ENCODE measurements at places on chromosomes 12 and 14.

DNA sequence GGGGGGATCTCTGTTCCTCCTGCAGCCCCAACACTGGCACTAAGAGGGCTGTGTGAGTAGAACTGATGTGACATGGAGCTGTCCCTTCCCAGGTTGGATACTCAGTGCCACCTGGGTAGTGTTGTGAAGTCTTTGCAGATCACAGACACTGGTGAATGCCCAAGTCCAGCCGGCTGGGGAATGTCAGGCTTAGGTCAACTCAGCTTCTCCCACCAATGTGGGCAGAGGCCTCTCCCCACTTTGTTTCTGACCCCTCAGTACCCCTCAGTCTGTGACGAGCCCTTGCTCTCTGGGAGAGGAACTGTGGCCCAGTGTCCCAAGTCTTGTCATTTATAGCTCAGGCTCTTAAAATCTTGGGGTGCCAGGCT is 11.3 kb downstream of the SLC25A29 start:
- no peak for DNase-seq

GRCh38 chr12:48924617-48925303 is 532 bp downstream of the FKBP11 start:
- DNase-seq: no peak

- DNase-seq: no peak
These were observed 10.9 kb upstream of the CPM start for GRCh38 chr12:68943848-68944247.

DNA sequence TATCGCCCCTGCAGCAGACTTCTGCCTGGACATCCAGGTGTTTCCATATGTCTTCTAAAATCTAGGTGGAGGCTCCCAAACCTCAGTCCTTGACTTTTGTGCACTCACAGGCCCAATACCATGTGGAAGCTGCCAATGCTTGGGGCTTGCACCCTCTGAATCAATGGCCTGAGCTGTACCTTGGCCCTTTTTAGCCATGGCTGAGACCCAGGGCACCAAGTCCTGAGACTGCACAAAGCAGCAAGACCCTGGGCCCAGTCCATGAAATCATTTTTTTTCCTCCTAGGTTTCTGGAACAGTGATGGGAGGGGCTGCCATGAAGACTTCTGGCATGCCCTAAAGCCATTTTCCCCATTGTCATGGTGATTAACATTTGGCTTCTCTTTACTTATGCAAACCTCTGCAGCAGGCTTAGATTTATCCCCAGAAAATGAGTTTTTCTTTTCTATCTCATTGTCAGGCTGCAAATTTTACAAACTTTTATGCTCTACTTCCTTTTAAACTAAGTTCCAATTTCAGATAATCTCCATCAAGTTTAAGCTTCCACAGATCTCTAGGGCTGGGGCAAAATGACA is 1445.8 kb upstream of the FLRT2 start:
- no peak for DNase-seq

- no peak for DNase-seq
These were observed 86.1 kb upstream of the CNOT2 start for GRCh38 chr12:70157099-70157498.

DNA sequence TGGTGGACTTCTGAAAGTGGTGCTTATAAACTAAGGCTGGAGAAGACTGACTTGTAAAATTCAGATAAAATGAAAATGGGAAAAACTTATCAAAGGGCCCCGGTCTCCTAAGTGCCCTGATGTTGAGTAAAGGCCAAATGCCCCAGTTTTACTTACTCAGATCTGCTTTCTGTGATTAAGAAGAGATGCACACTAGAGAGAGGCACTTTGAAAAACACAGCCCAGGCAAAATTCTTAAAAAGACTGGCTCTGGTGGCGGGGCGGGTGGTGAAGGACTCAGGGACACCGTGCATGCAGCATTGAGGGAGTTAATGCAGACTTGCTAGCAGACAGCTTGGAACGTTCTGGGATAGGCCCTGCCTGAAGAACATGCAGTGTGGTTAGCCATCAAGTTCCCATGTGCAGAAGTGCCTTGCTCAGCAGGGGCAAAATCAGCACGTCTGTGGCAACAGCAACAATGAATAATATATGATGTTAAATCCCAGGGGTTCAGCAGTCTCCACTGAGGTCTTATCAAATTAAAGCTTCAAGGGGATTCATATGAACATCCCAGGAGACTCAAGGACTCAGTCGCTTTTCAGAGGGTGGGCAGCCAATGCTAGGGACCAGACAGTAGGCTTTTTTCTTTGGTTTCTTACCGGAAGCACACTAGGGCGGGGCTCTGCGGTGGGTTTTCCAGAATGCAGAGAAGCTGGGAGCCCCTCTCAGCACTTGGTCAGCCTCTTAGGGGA is 105.0 kb downstream of the DAD1 start:
- DNase-seq: no peak

DNA sequence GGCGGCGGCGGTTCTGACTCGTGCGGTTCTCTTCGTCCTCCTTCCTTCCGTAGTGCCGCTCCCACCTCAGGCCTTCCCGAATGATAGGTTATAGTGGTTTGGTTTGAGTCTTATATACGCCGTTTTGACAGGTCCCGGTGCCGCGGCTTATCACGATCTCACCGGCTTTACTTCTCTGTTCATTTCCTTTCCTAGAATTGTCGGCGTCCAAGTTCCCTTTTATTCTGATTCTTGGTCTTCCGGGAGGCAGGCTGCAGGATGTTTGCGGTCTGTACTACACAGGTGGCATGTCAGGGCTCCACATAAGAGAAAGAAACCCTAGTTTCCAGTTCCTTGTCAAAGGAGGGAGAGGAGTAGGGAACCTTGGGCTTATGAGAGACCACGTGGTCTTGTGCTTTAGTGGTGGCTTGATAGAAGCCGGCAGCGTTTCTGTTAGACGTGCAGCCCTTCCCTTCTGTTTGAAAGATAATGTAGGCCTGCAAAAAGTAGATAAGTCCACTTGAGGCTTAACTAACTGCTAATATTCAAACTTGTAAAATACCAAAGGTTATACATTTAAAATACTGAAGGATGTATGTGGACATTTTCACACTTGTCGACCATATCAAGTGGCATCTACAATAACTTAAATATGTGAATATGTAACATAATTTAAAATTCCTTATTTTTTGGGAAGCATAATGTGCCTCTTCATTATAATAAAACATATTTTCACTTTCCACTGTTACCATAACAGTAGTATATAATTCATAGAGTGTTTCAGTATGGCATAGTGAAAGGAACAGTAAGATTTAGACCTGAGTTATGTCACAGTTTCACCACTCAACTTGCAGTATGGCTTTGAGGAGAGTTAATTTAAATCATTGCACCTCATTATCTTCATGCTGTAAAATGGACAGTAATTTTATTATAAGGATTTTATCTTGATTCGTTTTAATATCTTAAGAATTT is 804 bp downstream of the USP15 start:
- DNase-seq: peak; percentile 64

DNA sequence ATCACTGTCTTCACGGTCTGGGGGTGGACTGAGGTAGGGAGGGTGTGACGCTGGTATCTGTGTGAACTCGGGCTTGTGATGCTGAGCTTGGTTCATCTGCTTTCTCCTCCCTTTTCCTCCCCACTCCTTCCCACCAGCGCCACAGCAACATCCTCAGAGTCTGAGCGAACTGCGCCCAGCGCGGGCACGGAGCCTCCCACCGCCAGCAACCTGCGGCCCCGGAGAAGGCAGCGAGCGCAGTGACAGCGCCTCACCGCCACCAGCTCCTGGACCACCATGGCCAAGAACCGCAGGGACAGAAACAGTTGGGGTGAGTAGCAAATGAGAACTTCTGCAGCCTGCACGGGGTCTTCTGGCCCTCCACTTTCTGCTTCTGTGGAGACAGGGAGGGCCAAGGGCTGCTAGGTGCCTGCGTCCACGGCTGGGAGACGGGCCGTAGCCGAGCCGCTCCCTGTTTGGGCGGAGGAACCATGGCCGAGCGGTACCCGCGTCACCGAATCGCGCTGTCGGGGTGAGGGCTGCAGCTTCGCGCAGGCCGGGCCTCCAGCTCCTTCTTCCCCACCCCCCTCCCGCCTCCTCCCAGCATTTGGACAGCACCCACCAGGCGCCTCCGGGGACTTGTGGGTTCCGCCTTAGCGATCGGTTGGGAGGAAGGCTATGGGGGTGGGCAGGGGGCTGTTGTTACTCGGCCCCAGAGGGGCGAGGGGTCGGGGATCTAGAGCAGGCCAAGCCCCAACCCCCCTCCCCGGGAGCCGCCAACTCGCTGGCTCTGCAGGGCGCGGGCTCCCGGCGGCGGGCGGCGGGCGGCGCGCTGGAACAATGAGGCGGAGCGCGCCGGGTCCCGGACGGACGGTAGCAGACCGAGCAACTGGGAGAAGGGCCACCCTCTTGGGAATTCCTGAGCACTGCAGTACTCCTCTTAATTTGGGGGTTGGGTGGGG is at the start of gene ATL1:
Gene ATL1 (plus strand): TSS at position 156 of the 941 bp plus-strand sequence. CDS start 121 bp downstream, at position 277.
- peak; percentile 84 for DNase-seq

DNA sequence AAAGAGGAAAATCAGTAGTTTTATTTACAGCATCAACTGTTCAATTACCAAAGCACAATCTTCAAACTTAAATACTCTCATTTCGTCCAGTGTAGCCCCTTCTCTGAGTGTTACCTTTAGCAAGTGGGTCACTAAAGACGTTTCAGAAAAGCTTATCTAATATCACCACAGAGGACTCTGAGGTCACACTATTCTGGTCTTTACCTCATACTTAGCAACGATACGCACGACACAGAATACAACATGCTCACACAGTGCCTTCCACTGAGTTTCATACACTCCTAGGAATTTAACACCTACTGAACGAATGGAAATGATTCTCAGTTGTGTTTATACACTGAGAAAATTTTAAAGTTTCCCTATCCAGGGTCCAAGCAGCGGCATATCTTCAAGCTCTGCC is 2.0 kb downstream of the SYT10 start:
- no peak for DNase-seq

DNA sequence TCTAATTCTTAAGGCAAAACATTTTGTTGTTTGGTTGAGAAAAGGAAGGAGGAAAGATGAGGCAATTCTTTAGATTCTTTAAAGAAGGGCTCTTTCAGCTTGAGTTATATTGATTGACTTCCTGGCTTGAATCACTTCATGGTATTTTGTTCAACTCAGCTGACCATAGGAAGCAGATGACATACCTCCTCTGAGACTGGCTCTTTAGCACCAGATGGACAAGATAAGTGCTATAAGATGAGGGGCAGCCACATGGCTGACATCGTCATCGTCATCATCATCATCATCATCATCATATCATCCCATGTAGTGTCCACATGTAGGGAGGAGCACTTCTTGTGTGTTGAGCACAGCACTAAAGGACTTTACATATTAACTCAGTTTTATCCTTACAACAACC is 81.3 kb downstream of the SSPN start:
- DNase-seq: no peak
